ENCODE measurements at places on chromosomes 11 and 22.

GRCh38 chr11:63504054-63504453 is 1.8 kb upstream of the LGALS12 start:
- DNase-seq = no peak

DNA sequence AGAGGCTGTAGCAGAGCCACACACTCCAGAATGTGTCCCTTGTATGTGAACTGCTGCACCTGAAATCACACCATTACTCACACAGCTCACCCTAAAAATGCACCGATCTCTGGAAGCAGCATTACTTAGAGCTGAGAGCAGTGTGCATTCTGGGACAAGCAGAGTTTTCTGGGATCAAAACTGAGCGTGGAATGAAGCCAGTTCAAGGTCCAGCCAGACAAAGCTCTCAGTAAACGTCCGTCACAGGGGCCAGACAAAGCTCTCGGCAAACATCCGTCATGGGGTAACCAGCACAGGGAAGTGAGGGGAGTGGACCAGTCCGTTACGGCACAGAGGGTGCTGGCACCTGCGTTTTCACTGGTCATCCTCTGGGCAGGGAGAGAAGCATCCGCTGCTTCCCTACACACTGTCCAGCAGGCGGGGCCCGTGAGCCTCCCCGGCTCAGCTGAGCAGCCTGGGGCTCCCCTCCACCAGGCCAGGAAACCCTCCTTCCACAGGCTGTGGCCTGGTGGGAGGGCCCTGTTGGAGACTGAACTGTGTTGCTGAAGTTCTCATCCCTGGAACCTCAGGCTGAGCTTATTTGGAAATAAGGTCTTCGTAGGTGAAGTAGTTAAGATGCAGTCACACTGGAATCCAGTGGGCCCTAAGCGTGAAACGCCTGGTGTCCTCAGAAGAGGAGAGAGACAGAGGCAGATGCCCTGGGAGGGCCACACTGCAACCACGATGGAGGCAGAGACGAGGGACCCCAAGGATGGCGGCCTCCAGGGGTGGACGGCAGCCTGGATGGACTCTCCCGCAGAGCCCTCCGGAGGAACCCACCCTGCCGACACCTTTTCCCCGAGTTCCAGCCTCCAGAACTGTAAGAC is 883.9 kb downstream of the BRD1 start:
- DNase-seq = no peak

- no peak for DNase-seq
These were observed 26.7 kb downstream of the ALG8 start for GRCh38 chr11:78112582-78113275.

DNA sequence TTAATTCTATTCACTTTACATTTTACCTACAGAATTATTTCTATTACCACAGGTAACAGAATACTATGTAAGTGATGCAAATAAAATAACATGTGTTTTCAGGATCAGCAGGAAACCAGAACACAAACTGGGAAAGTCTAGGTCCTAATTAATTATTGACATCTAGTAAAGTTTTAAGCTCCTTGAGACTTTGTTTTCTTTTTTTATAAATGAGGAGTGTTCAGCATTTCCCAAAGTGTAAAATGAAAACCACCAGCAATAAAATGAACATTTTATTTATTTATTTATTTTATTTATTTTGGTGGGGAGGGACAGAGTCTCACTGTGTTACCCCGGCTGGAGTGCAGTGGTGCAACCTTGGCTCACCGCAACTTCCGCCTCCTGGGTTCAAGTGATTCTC is 123.6 kb downstream of the ARHGAP42 start:
- DNase-seq = no peak

DNA sequence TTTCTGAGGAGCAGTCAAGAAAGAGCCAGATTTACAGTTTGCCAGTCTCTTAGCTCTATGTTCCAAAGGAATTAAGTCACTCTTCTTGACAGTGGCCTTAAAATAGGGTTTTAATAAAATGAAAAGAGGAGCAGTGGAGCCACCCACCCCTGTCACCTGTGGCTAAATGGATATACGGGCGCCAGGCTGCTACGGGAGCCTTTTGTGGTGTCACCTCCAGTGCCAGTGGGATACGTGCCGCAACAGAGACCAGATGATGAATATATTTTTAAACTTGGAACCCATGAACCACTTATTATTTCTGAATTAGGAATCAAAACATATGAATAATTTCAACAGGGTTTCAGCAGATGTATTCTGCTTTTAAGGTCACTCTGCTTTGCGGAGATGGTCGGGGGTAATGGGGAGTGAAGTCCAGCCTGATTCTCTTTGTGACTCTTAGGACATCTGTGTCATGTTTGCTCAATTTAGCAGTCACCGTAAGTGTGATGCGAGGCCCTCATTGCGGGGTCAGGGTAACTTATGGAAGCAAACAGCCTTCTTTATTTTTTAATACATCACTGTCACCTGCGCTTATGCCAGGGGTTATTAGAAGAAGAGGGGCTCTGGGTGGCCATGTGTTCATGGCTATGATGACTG is 64.3 kb downstream of the ZBTB16 start:
- no peak for DNase-seq

DNA sequence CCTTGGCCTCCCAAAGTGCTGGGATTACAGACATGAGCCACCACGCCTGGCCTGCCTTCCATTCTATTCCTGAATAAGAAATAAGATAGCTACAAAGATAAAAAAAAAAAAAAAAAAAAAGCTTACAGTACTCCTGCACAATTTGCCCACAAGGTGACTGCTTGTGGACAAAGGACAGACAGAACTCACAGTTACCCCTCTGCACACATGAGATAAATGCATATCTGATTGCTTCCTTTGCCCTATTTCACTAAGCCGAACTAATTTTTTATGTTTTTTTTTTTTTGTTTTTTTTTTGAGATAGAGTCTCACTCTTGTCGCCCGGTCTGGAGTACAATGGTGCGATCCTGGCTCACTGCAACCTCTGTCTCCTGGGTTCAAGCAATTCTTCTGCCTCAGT is 23.6 kb upstream of the HSPA8 start:
- no peak for DNase-seq

DNA sequence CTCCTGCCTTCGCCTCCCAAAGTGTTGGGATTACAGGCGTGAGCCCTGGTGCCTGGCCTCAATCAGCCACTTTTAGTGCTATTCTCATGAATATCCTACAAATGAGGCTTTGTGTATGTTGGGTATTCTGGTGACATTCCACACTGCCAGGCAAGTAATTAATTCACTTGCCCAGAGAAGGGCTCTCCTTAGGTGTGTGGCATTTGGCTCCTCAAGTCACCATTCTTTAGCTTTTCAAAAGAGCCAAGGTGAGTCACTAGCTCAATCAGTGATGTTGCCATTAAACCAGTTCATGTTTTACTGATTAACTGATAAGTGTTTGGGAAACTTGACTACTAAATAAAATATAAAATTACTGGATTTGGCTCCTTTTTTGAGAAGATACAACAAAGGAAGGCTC is 52.2 kb downstream of the SLC25A17 start:
- no peak for DNase-seq

DNA sequence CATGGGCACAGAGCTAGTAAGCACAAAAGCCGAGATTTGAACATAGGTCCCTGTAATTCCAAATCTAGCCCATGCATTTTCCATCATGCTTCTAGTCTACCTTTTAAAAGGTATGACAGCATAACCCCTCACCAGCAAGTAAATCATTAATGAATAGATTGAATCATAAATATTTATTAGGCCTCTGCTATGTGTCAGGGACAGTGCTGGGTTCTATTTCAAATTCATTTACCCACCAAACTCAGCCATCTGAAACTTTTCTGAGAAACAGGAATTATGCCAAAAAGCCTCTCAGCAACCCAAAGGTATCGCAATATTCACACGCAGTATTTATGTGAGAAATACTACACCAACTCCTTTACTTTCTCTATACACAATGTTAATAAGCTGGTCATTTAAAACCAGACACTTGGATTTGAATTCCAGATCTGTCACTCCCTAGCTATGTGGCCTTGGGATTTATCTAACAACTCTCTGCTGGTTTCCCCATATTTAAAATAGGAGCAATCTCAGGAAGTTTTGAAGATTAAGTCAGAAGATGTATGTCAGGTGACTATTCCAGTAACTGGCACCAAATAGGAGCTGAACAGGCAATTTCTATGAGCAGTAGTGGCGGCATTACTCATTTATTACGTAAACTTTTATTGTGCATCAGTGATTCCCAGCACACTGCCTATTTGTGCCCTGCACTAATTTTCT is 191.4 kb downstream of the TENM4 start:
- no peak for DNase-seq

- DNase-seq = no peak
These were observed 446.3 kb downstream of the SOX6 start for GRCh38 chr11:15909937-15910598.

GRCh38 chr11:96109331-96110030 is 185.6 kb upstream of the MTMR2 start:
- DNase-seq = no peak

GRCh38 chr11:72871119-72871518 is 56.9 kb downstream of the ATG16L2 start:
- peak; percentile 15 for DNase-seq

- no peak for DNase-seq
These were observed 130.7 kb upstream of the RCN1 start for GRCh38 chr11:31960126-31960525.

- no peak for DNase-seq
These were observed 31.1 kb downstream of the IFT27 start for GRCh38 chr22:36744791-36745190.

- DNase-seq = no peak
These were observed 92.3 kb downstream of the GAB2 start for GRCh38 chr11:78325274-78325781.

DNA sequence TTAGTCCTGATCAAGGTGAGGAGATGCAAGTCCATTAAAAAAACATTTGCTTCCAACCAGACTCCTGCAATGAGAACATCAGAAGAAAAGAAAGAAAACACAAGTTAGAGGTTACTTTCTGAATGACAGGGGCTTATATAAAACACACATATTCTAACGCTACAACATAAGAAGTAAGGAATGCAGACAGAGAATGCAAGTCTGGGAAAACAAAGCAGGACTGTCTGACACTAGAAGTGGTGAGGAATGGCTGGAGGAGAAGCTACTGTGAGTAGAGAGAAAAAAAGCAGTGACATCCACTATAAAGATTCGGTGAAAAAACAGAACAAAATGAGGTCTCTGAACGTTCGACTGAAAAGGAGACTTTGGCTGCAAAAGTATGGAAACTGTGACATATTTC is 12.3 kb downstream of the TMEM216 start:
- no peak for DNase-seq

DNA sequence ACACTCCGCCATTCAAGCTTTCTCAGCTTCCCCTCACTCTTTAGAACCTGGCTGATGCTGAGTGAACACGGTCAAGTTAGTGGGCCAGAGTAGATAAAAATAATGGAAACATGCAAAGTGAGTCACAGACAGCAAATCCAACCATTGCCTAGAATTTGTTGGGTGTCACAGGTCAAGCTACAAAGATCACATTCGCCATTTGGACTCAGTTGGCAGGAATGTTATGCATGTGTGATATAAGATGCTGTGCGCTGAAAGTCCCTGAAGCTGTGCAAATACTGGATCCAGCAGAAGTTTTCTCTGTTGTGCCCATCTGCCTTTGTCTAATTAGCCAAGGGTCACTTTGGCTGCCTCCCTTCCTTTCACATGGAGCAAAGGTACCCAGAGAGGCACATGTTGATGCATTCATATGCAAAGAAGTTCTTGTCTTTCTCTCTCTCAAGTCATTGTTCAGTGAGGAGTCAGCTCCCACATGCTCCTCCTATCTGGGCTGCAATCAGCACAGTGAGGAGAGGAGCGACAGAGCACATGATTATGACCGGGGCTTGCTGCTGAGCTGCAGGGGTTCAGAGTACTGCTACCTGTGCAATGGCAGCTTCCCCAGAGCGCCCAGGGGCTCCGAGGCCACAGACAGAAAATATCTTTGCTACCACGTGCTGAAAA is 39.7 kb downstream of the FLI1 start:
- no peak for DNase-seq

DNA sequence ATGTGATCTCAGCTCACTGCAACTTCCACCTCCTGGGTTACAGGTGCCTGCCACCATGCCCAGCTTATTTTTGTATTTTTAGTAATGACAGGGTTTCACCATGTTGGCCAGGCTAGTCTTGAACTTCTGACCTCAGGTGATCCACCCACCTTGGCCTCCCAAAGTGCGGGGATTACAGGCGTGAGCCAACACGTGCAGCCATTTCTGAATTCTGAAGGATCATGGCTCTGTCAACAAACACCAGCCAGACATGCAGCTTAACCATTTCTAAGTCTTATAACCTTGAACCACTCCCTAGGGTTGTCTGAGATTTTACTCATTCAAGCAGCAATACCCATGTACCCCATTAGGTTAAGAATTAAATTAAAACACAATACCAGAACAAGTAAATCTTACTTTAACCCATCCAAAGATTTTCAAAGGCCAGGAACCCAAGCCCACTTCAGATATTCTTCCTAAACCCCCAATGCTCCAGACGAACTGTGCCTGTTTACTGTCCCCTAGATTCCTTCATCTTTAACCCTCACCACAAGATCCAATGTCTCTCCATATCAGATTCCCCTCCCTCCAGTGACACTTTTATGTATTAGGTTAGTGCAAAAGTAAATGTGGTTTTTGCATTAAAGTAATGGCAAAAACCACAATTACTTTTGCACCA is 4.0 kb downstream of the RPS13 start:
- no peak for DNase-seq

- no peak for DNase-seq
These were observed 47.3 kb upstream of the TSKU start for GRCh38 chr11:76735841-76736240.

DNA sequence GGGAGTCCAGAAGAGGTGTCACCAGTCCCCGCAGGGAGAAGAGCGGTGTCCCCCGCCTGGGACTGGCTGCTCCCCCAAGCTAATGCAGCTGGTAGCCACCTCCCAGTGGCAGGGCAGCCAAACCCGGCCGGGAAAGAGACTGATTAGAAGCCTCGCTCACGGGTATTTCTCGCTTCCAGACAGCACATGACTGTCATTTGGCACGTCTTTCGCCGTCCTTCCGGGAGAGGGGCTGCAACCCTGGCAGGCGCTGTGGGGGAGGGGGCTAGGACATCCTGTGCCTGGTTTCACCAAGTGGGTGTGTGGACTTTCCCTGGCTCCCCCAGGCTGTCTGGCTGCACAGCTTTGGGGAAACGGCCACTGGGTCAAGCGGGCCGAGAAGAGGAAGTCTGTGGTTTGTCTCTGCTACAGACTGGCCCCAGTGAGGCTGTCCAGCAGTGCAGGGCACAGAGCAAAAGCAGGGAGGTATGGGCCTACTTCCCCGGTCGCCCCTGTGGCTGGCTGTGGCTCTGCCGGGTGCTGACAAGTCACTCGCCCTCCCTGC is 3.8 kb downstream of the CD81 start:
- DNase-seq = no peak

GRCh38 chr22:48323746-48324145 is 1503.9 kb downstream of the BRD1 start:
- DNase-seq = no peak

- DNase-seq = no peak
These were observed 530 bp downstream of the USP35 start for GRCh38 chr11:78189174-78189724.
